Activated T-cell treated with anti-CD3 and anti-CD28 coated beads for 48 hours (primary cell): ENCODE measurements at places on chromosomes 3 and 15.

GRCh38 chr3:48301800-48302166 lies 31.7 kb downstream of the SPINK8 start:
- DNase-seq = peak; percentile 10

DNA sequence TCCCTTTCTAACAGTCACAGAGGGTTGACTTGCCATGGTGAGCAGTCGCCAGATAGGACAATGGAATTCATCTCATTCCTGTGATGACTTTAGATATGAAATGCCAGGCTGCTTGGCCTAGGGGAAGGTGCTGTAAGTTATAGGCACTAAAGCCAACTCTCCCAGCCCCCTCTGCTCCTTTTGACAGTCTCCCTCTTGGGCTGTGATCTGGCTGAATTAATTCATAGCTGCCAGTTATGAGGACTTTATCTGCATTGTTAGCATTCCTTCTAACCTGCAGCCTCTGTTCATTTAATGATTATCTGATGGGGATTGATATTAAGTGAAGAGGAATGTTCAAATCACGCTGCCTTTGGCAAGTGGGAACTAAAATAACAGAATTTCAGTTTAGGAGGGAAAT lies 427.1 kb upstream of the RASGRP1 start:
- no peak for DNase-seq

GRCh38 chr3:31002730-31003129 lies 108.3 kb upstream of the GADL1 start:
- no peak for DNase-seq

- DNase-seq = no peak
These were observed 195.4 kb downstream of the SUCLG2 start for GRCh38 chr3:67458896-67459530.

DNA sequence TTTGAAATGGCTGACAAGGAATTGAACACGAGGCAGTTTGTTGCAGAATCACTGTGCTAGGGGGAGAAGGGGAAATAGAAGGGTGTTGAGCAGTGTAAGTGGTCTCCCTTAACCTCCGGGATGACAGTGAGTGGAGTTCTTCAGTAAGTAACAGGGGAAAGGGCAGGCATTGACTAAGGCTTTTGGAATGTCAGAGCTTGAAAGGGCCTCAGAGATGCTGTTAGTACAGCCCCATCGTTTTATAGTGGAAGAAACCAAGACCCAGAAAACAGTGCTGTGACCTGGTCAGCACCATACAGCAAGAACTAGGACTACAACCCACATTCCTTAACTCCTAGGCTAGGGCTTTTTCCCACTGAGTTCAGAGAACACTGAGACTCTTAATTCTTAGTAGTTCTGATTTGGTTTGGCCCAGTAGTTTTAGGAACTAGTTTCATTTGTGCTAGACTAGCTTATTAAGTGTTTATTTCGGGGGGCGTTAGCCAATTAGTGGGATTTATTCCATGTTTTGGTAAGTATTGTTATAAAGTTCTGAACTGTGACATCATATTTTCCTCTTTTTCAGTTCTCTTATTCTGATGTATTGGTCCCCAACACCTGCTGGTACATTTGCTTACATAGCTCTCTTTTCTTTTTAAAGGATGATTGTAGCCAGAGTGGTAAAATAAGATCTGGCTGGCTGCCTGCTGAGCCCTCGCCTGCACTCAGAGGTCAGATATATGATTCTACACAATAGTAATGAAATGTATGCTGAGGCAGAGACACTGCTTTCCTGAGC lies 34.2 kb downstream of the RAB11A start:
- DNase-seq = no peak

- DNase-seq = no peak
These were observed 56.5 kb downstream of the ATP13A4 start for GRCh38 chr3:193498215-193498614.

- no peak for DNase-seq
These were observed 590.9 kb downstream of the EPHA3 start for GRCh38 chr3:89698208-89698830.

DNA sequence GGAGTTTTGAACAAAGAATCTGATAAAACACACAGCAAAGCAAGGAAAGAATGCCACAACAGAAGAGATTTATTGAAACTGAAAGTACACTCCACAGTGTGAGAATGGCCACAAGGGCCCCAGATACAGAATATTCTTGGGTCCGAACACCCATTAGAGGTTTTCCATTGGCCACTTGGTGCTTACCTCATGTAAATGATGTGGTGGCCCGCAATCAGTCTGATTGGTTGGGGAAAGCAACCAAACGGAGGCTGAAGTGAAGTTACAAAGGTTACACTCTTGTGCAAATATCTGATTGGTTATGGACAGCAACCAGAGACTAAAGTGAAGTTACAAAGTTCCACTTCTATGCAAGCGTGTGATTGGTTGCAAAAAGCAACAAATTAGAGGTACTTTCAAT lies 20.4 kb downstream of the NSUN3 start:
- no peak for DNase-seq

- DNase-seq = no peak
These were observed 30.6 kb upstream of the CERS3 start for GRCh38 chr15:100559330-100559729.

DNA sequence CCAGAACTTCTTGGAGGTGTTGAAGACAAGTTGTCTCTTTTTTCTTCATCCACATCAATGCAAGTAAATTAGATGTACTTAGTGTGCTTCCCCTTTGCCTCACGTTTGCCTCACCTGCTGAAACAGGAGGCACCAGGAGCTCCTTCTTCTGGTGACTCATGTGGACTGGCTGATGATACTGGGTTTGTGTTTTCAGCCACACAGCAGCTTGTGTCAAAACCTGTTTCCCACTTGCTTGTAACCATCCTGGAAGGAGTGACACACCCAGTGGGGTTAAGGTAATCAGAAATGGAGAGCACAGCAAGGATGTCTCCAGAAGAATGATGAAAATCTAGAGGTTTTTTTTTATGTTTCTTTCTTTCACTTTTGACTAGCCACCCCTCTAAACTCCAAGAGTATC lies 143.3 kb upstream of the RBMS3 start:
- DNase-seq = peak; percentile 8

DNA sequence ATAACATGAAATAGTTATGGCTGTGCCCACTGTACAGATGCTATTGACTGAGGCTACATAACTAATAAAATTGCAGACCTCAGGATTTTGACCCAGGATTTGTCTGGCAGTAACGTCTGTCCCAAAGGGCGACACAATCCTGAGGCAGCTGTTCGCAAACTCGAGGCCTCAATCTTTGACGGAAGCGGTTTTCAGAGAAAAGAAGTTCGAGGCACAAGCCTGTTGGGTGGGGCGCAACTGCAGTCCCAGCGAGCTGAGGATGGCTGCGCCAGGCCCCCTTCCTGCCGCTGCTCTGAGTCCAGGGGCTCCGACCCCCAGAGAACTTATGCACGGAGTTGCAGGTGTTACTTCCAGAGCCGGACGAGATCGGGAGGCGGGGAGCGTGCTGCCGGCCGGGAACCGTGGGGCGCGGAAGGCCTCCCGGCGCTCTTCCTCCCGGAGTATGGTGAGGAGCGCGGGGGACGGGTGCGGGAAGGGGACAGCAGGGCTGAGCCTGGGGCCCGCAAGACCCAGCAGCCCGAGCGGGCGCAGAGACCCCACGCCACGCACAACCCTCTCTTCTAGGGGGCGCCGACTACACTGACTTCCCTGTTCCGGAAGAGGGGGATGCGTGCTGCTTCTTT lies at the start of gene PARP15:
Gene PARP15, plus strand, starts transcription at position 242 of the 623 bp plus-strand sequence. Its CDS starts 18 bp downstream, at position 260.
- peak; percentile 18 for DNase-seq

- peak; percentile 79 for DNase-seq
These were observed 29.0 kb upstream of the TIMP4 start for GRCh38 chr3:12187448-12188327.

DNA sequence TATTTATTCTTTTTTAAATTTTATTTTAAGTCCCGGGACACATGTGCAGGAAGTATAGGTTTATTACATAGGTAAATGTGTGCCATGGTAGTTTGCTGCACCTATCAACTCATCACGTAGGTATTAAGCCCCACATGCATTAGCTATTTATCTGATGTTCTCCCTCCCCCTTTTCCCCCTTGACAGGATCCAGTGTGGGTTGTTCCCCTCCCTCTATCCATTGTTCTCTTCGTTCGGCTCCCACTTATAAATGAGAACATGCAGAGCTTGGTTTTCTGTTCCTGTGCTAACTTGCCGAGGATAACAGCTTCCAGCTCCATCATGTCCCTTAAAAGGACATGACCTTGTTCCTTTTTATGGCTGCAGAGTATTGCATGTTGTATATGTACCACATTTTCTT lies 220.3 kb downstream of the OCA2 start:
- no peak for DNase-seq

DNA sequence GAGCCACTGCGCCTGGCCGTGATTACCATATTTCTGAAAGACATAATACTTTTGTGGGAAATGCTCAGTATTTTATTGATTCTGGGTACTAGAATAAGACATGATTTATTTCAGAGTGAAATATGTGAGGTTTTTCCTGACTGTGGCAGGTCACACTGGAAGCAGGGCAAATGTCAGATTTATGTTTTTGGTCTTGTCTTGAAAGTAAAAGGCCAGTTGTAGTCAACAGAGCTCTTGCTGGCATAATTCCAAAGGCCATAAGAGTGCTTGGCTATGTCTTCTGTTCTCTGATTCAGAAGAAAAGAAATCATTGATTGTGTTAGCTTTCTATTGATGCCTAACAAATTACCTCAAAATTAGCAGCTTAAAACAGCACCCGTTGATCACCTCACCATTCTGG lies 176.4 kb downstream of the TJP1 start:
- DNase-seq = no peak

DNA sequence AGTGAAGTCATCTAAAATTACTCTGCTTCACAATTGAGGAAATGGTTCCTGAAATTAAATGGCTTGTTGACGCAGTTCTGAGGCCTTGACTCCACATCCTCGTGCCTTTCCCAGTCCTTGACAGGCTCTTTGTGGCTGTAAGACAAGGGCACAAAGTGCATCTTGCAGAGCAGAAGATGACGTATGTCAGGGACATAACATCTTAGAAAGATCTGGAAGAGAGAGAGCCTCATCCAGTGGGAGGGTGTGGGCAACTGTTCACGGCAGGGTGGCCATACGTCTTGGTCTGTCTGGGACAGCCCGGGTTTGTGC lies 91.0 kb downstream of the CHRNA7 start:
- DNase-seq = no peak

DNA sequence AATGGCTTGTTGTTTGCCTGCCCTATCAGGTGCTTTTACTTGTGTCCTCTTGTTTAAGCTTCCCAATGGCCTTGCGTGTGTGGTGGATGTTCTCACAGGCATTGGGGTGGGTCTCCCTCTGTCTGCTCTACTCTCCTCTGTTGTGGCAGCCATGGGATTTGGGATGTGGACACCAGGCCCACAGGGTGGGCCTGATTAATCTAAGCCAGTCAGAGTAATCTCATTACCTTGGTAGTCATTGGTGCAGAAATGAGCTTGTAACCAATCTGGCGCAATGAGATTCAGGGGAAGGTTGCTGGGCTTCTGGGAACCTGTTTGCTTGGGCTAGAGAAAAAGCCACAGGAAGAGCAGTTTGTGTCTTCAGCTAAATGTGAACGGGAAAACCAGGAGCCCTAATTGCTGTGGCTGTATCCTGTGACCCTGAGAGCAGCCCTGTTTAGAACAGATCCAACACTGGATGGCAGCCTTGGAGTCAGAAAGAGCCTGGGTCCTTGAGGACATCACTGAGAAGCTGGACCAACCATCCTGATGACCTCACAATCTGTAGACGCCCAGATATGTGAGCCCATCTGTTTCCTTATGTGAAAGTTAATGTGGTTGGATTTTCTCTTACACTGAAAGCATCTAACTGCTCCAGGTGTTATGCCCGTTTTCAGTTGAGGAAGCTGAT lies 157.3 kb upstream of the UBE2E1 start:
- no peak for DNase-seq

GRCh38 chr3:9199775-9200174 lies 49.7 kb downstream of the SRGAP3 start:
- no peak for DNase-seq

DNA sequence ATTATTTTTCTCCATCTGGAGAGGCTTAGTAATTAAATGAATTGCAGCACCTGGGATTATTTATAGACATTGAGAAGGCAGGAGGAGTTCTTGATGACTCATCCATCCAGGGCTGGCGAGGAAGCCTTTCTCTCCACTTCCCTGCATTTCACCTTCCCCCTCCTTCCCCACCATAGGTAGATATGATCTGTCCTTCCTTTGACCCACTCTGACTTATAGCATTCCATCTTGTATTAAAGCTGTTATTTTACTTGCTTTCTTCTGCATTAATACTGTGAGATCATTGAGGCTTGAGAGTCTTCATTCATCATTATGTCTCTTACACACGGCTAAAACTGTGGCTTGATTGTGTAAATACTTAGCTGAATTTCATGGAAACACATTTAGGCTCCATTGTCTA lies 288.8 kb downstream of the FEZF2 start:
- no peak for DNase-seq

DNA sequence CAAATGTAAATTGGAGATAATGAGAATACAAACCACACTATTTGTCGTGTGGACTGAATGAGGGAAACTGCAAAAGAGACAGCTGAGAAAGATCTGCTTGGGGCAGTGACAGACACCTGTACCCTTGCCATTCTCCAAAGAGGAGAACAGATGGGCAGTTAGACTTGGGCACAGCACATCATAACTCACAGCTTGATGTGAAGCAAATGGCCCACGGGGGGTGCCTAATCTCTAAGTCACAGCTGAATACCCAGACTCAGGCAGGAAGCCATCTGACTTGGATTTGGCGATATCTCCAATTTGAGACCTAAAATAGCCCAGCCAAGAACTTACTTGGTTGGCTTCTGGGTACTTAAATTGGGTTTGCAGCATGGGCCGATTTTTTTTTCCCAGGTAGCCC lies 10.0 kb upstream of the SLC6A11 start:
- no peak for DNase-seq

DNA sequence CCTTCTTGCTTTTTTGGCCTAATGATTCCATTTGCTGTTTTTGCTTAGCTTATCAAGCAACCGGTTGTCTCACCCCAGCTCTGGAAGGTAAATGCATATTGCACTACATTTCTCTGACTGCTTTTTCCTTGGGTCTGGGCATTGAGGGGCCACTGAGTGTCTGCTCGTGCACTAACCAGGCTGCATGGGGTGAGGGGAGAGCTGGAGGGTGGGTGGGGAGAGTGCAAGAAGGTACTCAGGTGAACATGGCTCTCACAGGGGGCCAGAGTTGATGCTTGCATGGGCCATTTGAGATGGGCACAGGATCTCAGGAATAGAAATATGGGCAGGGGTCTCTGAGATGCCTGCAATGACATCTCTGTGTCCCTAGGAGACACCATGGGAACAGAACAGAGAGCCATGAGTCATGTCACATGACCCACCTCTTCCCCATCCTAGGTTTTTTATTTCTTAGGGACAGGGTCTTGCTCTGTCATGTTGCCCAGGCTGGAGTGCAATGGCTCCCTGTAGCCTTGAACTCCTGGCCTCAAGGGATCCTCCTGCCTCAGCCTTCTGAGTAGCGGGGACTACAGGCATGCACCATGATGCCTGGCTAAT lies 6.2 kb downstream of the ALPK3 start:
- DNase-seq = no peak
